ENCODE measurements at places on chromosomes 12 and 14. TPM values are rescaled to one million over a fixed set of nuclear protein-coding genes. Genes with fewer than 3 reads are reported as not detected.
A peak's percentile ranks its signal among the peaks of the same experiment; 100 is the strongest.

DDX54 gene
- 43.9 TPM for total RNA-seq

GRCh38 chr12:28709986-28710685 is 438.9 kb upstream of the FAR2 start:
- DNase-seq, result no peak

DNA sequence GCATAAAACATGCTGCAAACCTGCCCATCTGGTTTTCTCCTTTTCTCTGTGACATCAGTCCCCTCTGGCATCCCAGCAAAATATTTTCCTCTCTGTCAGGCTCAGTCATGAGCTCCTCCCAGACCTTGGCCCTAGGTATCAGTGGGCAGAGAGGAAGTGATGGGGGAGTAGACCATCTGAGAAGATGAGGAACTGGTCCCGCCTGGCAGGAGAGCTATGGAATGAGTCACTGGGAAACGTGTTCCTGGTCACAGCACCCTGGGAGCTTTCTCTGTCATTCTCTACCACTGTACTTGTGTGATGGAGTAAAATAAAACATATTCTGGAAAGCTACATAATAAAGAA is 5.0 kb upstream of the SRSF9 start:
- no peak for DNase-seq

DNA sequence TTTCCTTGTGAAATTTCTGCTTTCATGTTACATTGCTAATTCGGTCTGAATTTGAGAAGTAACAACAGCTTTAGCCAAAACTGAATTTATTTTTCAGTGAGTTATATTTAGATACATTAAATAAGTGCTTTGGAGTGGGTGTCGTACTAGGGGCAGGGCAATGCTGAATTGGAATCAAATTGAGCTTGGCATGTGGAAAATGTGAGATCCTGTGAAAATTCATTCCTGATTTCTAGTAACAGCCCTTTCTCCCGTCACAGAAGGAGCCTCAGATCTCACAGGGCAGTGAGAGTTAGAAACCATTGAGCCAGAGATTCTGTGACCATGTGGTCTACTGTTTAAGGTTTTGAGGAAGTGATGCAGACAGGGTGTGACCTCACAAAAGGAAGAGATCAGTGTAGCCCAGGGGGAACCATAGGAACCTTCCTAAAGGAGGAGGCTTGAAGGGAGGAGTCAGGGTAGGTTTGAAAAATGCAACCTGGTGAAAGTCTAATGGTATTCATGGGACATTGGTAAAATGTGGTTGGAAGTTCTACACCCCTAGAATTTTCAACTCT is 1136.8 kb downstream of the AACS start:
- DNase-seq, result no peak

OR4K13 gene
- total RNA-seq, result not detected

GARIN6 gene
- total RNA-seq, result not detected

B4GALNT3 gene
- 28.8 TPM for total RNA-seq

DNA sequence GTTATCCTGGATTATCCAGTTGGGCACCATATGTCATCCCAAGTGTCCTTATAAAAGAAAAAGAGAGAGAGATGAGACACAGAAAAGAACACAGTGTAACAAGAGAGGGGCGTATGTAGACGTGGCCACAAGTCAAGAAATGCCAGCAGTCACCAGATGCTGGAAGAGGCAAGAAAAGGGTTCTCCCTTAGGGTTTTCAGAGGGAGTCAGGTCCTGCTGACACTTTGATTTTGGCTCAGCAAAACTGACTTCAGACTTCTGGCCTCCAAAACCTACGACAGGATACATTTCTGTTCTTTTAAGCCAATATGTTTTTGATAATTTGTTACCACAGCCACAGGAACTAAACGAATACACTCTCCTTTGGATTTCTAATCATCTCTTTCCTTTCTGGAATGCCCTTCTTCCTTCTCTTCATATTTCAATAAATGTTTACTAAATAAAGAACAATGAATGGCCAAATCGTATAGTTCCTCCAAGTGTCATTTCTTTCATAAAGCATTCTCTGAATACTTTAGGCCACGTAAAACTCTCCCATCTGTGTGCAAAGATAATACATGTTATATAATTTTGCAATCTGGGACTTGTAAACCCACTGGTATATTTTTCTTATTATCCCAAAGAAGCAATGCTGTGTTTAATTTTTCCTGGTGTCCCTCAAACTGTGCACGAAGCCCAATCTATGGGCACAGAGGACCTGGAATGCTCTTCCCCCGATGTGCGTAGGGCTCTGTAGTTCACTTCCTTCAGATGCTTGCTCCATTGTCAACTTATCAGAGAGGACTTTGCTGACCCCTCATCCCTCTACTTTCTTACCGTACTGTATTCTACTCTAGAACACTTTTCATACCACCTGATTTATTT is 303.6 kb downstream of the CEP128 start:
- no peak for DNase-seq

DNA sequence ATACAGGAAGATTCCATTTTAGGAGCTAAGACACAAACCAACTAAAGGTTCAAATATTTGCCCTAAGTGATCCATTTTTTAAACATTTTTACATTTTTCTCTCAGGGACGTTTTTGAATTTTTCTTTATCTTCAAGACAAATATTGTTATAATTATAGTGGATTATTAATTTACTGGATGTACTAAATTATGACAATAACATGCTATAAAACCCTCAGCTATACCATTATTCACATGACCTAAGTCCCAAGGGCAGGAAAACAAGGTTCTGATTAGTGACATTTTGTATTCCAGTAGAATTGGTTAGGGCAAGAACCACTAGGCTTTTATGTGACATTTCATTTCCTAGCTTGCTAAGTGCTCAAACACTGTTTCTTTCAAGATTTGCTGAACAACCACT is 16.5 kb upstream of the FBLN5 start:
- DNase-seq, result no peak

AGAP2 gene
- 4.0 TPM for total RNA-seq

DNA sequence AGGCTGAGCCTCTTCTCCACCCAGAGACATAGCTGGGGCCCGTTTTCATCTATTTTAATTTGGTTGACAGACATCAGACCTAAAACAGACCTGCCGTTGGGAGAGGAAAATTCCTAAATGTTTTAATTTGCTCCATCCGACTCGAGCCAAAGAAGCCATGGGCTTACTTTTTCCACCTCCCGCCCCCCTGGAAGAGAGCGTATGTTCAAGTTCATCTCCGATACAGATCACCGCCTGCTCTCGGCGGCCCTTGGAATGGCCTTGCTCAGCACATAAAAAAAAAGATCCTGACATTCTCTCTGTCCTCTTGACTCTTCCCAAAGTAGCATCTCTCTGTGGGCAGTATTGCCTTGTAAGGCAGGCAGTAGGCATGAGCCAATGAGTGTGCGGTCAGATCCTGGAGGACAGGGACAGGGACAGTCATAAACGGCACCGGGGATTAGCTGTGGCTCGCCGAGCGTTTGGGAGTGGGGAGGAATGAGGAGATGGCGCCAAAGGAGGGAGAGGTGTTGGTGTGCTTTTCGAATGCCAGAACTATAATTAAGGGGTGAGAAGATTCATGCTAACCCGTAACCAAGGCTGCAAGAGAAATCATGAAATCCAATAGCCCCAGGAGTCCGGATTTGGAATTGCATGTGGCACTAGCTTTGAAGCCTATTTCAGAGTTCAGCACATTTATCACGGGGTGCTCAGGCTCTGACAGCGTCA is 47.9 kb upstream of the MEG3 start:
- DNase-seq, result no peak

TAS2R31 gene
- total RNA-seq, result 8.8 TPM

- peak; percentile 68 for DNase-seq
These were observed 1.6 kb downstream of the FMNL3 start for GRCh38 chr12:49705479-49706134.
